NCI-H2081 (cell line): ENCODE measurements at places on chromosomes 1 and 21.

DNA sequence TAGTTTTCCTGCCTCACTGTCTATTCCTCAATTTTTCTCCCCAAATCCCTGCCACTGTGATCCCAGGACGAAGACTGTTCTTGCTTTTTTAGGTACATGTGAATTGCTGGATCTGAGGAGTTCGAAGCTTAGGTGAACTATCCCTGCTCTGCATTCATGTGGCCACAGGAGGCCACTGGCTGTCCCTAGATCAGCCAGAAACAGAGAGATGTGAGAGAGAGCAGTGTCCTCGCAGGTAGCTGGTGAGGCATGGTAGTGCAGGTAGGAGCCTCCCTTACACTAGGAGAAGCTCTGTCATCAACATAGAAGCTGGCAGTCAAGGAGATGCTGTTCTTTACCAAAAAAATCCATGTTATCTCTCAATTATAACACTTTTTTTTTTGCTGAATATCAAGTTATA lies 71.5 kb downstream of the USP24 start:
- no peak for DNase-seq

DNA sequence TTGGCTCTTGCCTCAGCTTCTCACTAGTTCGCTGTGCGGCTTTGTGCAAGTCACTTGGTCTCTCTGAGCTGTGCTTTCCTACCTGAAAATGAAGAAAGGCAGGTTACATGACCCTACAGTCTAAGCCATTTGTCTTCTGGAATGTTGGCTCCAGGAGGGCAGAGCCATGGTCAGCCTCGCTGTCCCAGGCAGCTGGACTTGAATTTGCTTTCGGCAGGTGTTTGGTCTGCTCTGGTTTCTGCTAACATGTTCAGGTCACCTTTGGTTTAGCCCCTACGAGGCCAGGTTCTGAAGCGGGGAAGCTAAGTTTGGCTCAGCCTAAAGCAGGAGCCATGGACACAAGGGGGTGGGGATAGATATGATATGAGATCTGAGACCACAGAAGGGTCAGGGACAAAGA lies 19.1 kb downstream of the LRRC38 start:
- DNase-seq: no peak

DNA sequence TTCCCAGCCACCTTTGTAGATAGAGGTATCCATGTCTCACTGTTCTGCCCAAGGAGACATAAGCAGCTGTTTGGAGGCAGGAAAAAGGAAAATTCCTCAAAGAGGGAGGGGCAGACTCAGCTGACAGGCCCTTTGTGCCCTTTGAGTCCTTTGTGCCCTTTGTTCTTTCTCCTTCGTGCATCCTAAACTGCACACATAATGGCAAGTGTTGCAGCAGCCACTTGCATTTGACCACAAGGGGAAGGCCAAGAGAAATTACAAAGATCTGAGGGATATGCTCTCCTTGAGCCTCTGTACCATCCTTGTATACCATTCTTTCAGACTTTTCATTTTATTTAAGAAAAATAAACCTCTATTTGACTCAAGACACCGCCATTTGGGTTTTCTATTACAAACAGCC lies 71.8 kb upstream of the PKN2 start:
- no peak for DNase-seq

GRCh38 chr1:197367627-197368026 lies 99.6 kb downstream of the CRB1 start:
- no peak for DNase-seq

DNA sequence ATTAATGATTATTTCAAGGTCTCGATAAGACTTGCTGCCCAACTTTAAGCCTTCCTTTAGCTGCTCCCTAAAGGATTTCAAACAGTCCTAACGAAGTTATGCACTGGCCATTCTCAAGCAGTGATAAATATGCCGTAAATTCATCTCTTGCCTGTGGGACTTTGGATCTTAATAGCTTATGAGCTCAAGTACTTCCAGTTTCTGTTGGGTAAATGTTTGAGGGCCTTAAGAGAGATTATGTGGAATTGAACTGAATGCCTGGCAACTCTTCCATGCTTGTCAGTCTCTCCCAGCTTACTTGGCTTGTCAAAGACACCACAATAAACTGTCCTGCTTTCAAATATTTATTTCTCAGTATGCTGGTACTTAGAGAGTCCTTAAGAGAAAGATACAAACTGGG lies 3.5 kb upstream of the OR10J4 start:
- DNase-seq: no peak
